ENCODE measurements at places on chromosomes 11 and 22.

DNA sequence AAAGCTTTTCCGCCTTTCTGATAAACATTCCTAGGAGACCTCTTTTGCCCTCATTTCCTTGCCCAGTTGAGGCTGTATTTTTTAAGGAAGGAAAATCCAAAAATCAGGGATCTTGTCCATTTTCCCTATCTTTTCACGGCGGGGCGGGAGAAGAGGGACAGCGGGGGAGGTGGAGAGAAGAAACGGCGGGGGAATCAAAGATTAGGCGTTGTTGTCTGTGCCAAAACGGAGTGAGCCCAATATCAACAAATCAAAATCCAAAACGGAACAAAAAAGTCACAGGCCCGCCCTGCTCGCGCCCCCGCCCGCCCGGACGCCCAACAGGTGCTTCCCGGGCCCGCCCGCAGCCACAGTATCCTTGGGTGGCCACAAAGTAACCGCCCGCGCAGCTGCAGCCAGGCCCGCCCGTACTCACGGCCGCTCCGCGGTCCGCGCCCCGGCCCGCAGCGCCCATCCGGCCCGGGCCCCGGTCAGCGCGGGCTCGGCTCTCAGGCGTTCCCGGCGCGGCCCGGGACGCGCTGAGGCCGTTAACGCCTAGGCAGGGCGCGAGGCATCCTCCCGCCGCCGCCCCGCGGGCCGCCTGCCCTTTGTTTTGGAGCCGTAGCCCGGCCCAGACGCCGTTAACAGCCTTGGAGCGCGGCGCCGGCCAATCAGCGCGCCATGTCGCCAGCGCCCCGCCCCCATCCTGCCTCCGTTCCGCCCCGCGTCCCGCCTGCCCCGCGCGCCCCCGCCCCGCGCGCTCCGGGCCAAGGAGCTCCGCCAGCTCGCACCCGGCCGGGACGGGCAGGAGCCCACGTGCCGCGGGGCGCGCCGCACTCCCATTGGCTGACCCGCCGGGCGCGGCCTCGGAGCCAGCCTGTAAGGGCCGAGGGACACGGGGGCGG is at the start of gene YPEL1:
Gene YPEL1 (minus strand): TSS at position 595 of the 884 bp plus-strand sequence. CDS start 25,050 bp downstream, outside the sequence.
- DNase-seq: peak; percentile 97

DNA sequence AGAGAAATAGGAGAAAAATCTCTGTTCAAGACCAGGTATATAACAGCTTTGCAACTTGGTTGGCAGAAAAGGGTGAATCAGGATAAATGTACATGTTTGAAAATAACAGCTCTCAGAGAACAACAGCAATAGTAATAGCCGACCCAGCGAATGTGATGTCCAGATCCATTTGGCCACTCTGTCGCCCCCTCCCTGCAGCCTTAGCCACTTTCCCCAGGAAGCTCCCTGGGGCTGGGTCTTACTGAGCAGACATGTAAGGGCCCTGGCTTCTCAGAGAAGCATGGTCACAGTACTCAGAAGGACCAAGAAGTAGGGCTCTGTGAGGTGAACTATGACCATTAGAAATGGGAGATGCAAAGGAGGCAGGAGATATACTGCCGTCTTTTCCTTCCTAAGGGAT is 154.1 kb upstream of the SNX19 start:
- no peak for DNase-seq

- peak; percentile 12 for DNase-seq
Measured at GRCh38 chr11:99352642-99353041, 331.9 kb downstream of the CNTN5 start.

DNA sequence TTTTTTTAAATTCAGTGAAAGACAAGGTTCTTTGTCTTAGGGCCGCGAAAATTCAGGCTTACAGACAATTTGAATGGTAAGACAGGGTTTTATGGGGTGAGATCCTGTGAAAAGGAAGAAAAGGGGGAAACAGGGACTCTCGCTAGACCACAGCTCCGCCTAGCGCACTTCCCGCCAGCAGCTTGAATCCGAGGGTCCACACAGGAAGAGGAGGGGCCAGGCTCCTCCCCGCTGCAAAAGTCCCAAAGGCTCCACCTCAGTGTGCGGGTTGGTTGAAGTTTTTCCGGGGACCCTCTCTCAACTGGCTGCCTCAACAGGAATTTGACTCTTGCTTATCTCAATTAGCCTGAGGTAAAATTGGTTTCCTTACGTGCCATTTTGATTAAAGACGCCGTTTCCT is 950.9 kb upstream of the CNTN5 start:
- DNase-seq: no peak
